ENCODE measurements at places on chromosomes 6 and 20.

DNA sequence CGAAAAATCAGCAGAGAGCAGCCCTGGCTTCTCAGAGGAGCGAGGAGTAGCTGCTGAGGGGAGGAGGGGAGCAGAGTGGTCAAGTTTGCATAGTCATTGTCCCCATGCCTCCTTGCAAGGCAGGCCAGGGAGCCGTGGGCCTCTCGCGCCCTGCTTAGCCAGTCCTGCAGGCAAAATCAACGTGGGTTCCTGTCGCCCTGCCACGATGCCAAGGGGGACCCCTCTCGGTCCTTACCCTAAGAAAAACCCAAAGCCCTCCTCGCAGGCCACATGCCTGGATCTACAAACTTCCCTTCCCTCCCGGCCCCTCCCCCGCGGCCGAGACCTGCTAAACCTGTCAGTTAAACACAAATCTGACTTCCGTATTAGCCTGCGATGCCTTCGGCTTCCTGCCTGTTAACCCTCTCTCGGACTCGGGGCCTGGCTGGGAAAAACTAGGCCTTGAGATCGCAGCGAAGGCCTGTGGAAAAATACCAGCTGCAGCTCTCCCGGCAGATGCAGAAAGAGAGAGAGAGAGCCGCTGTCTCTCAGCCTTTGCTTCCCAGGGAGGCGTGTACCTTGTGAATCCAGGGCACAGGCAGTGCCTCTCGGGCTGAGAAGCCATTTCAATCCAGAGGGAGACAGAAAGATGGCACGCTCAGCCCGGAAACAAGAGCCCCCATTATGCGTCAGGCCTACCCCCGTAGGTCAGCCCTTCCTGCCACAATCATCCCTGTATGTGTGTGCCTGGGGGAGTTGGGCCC, 968 bp upstream of the ZMYND8 start:
- DNase-seq: peak; percentile 44

DNA sequence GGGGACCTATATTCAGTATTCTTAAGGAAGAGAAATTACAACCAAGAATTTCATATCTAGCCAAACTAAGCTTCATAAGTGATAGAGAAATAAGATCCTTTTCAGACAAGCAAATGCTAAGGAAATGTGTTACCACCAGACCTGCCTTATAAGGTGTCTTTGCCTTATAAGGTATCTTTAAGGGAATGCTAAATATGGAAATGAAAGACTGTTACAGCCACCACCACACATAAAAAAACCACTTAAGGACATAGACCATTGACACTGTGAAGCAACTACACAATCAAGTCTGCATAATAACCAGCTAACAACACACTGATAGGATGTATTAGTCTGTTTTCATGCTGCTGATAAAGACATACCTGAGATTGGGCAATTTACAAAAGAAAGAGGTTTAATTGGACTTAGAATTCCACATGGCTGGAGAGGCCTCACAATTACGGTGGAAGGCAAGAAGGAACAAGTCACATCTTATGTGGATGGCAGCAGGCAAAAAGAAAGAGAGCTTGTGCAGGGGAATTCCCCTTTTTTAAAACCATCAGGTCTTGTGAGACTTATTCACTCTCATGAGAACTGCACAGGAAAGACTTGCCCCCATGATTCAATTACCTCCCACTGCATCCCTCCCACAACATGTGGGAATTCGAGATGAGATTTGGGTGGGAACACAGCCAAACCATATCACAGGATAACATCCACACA, 119.2 kb upstream of the LAMA2 start:
- no peak for DNase-seq

GRCh38 chr20:22501034-22501433, 83.3 kb downstream of the FOXA2 start:
- DNase-seq: no peak

DNA sequence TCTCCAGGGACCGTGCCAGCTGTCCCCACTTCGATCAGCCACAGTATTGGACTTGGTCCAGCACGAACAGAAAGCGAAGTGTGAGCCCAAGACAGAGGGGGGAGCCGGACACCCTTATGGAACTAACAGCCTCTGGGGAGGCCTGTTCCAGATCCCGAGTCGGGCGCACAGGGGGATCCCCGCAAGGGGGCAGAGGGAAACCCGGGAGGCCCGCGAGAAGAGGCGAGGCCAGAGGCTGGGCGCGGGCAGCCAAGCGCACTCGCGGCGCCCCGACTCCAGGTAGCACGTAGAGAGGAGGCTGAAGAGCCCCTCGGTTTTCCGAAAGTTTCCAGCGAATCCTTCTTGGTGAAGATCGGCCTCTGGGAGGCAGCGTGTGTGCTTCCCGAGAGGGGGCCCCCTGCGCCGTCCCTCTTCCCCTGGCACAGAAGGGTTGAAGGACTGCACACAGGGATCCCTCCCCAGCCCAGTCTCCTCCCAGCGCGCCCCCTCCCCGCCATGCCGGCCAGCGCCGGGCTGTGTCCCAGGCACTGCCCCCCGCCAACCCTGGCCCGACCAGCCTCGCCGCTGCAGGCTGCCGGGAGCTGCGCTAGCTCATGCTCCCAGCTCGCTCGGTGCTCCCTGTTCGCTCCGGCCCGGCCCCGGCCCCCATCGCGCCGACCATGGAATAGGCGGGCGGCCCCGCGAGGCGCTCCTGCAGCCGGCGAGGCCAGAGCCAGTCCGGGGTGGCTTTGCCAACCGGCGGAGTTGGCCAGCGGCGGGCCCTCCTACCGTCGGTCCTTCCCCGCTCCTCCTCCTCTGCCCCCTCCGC, 577 bp upstream of the SLC24A3 start:
- no peak for DNase-seq

DNA sequence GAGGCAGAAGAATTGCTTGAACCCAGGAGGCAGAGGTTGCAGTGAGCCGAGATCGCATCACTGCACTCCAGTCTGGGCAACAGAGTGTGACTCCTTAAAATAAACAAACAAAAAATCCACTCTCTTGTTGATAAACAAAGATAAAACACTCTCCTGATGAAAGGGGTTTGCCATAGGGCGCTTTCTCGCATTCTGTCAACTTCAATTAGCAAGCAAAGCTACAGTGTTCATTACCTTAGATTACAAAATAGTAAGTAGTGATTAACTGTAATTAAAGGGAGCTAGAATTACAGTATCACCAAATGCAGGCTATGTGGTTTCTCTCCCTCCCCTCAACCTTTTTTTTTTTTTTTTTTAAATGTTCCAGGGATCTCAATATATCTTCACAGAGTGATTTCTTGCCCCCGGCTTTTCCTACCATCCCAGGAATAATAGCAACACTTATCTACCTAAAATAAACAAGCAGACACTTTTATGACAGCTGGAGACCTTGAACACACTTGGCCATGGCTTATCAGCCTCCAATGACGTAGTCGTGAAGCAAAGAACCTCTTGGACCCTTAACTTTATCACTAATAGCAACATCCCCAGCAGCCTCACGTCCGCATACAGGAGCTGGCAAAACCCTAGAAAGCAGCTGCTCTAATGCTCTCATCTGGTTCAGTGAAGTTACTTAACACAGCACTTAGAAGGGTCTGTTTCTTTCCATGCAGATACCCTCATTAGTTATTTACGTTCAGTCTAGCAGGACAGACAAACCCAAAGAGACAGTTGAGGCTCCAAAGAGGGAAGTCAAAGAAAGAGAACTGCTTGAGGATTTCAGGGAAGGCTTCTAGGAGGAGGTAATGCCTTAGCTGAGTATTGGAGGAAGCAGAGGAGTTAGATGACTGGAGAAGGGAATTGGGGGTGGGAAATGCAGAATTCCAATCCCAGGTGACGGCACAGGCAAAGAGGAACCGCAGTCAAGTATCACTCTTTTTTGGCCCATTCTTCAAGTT, 37.9 kb upstream of the NEDD9 start:
- no peak for DNase-seq

DNA sequence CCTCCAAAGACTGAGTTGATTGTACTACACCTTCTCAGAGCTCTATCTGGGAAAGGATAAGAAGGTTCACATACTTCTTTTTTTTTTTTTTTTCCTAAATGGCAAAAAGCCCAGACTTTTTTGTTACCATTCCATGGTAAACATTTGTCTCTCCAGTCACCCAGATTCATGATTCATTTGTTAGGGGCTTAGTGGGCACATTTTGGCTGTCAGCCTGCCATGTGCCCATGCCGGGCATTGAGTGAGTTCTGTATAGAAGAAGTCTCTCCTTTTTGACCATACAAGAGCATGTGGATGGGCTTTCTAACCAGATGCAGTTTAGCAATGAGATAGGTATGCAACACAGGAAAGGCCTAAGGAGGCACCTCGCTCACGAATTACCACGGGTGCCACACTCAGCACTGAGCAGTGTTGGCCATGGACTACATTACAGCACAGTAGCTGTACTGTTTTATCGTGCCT, 447.5 kb upstream of the HSF2 start:
- no peak for DNase-seq

- DNase-seq: no peak
These were observed 1.6 kb upstream of the LY86 start for GRCh38 chr6:6586671-6587526.

DNA sequence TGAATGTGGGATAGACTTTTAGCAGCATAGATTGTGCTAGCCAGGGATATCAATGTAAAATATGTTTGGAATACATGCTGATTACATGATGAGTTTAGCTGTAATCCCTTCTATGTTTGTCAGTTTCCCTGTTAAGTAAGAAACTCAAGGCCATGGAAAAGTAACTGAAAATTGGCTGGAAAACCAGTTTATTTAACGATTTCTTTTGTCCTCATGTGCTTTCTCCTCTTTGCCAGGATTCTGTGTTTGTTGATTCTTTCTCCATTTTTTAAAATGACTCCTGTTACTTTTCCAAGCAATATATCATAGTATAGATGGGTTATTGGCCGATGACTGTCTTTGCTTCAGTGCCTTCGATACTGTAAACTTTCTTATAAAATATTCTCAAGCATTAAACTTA, 87.5 kb downstream of the SAMD5 start:
- DNase-seq: no peak

DNA sequence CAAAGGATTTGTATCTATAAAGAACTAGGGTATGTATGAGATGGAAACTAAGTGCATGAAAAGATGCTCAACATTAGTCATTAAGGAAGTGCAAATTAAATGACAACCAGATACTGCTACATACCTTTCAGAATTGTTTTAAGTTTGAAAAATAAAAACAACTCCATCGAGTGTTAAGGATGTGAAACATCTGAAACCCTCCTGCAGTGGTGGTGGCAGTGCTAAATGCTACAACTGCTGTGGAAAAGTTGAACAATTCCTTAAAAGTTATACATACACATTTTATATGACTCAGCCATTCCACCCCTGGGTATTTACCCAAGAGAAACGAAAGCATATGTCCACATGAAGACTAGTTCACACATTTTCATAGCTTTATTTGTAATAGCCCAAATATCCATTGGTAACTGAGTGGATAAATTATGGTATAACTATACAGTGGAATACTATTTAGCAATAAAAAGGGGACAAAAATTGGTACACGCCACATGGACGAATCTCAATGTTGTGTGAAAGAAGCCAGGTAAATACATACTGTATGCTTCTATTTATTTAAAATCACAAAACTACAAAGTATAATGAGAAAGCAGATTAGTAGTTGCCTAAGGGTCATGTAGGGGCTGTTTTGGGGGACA, 10.6 kb downstream of the ARMH2 start:
- no peak for DNase-seq

DNA sequence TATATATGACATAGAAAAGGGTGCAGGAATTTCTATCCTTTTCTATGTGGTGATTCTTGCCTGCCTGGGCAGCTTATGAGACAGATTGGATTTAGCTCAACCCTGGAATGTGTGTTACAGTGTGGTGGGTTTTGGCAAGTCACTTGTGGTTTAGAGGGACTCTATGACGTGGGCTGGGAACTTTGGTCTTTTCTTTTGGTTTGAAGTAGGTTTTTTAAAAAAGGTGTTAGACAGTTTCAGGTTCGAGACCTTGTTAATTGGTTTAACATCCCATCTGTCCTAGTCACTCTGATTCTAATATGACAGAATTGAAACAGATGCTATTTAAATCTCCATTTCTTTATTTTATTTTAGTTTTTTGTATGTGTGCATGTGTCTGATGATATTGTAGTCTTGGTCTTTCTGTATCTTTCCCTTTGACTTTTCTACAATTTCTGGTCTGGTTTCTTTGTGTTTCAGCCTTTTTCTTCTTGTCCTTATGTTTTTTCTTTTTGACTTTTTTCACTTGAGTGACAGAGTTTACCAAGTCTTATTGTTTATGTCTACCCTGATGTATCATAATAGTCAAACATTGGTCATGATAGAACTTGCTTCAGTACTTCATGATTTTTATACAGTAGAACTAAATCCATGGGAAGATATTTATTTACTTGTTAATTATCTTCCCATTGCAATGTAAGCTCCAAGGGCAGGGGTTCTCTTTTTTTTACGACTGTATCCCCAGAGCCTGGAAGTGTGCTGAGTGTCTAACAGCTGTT, 174.3 kb downstream of the CDKAL1 start:
- no peak for DNase-seq

DNA sequence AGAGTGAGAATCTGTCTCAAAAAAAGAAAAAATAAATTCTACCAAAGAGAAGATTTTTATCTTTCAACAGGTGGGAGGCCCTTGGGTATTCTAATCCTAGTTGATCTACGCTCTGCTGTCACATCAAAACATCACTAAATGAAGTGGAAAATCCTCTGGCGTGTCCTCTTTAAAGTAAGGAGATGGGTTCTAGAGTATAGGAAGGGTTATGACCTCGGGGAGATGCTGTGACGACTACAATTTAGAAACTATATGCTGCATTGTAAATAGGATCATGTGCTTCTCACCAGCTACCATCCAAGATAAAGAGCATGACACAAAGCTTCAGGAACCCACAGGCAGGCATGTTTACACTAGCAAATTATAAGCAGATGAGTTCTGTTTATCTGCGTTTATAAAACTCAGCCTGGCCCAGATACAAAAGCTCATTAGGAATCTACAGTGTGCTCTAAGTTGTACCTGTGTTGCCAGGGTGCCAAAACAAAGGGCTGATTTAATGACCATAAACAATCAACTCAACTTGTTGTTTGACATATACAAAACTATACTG, 197.1 kb upstream of the PLN start:
- no peak for DNase-seq

- DNase-seq: no peak
These were observed 78.6 kb upstream of the INSM1 start for GRCh38 chr20:20289331-20289730.

- DNase-seq: no peak
These were observed 4.6 kb upstream of the SLC2A10 start for GRCh38 chr20:46704714-46705377.

GRCh38 chr6:139472351-139473015, 98.0 kb upstream of the CITED2 start:
- no peak for DNase-seq

DNA sequence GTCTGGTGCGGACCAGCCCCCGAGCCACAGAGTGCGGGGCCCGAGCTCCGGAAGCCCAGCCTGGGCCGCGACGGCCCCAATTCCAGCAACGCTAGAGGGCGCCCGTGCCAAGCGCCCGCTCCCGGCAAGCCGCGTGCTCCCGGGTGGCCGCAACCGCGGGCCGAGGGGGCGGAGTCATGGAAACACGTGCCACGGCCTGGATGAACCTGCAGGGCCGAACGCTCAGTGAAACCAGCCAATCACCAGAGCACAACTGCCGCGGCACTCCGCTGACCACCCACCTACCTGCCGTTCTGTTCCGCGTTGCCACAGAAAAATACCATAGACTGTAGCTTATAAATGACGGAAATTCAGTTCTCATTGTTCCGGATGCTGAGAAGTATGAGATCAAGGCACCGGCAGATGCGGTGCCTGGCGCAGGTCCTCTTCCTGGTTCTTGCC, 85.7 kb upstream of the FOXC1 start:
- peak; percentile 61 for DNase-seq

- no peak for DNase-seq
These were observed 57.3 kb upstream of the SMIM29 start for GRCh38 chr6:34305982-34306708.
